ENCODE measurements at places on chromosomes 12 and 14.

GRCh38 chr12:117816-118345 is 51.3 kb downstream of the IQSEC3 start:
- no peak for DNase-seq
- H3K36me3 ChIP-seq, result no peaks in the 10 kb centered on the region
- H3K27ac ChIP-seq, result no peak overlapping the region
- H3K4me3 ChIP-seq, result no peak overlapping the region
- no peaks in the 10 kb centered on the region for H3K4me1 ChIP-seq

DNA sequence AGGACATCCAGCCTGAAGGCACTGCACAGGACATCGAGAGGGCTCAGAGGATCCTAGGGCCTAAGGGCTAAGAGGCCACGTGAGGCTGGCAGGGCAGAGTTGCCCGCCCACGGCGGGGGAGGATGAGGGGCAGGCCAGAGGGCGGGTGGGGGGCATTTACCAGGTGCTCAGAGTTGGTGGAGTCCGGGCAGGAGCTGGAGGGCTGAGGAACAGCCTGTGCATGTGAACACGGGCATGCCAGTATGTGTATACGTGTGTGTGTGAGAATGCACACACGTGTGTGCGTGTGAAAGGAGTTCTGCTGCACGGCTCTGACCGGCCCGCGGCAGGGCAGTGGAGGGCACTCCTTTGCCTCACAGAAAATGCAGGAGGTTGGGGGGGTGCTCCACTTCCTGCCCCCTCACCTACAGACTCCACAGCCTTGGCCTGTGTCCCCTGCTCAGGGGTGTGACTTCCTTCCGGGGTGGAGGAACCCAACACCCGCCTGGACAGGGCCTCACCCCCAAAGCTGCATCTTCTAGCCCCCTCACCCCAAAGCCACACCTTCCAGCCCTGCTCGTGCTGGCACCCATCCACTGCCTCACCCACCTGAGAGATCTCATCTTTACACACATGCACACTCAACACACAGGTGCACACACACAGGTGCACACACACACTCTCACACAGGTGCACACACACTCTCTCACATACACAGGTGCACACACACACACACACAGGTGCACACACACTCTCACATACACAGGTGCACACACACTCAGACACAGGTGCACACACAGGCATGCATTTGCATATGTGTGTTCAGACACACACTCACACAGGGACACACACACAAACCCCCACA is 11.8 kb upstream of the GPR132 start:
- no peaks in the 10 kb centered on the region for H3K36me3 ChIP-seq
- H3K4me3 ChIP-seq, result no peak overlapping the region
- H3K4me1 ChIP-seq, result no peaks in the 10 kb centered on the region
- H3K27ac ChIP-seq, result no peak overlapping the region
- no peak for DNase-seq
- H3K27me3 ChIP-seq, result peaks cover 36% of the 10 kb centered on the region

DNA sequence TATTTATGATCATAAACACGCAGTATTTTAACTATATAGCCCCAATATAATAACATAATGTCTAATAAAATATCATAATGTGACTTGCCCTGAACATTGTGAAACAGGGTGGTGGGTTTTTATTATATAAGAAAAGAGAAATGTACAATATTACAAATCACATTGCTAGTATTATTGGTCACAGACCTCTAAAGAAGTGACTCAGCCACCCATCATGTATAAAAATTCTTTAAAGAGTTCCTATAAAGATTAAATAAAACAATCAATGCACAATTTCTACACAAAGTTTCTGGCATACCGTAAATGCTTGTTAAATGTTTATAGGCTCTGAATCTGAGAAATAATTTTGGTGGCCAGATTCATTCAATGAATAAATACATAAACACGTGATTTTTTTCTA is 28.9 kb downstream of the ABCC9 start:
- no peaks in the 10 kb centered on the region for H3K36me3 ChIP-seq
- no peaks in the 10 kb centered on the region for H3K4me1 ChIP-seq
- H3K27me3 ChIP-seq, result no peaks in the 10 kb centered on the region
- no peak overlapping the region for H3K4me3 ChIP-seq
- DNase-seq, result no peak
- H3K27ac ChIP-seq, result no peak overlapping the region

DNA sequence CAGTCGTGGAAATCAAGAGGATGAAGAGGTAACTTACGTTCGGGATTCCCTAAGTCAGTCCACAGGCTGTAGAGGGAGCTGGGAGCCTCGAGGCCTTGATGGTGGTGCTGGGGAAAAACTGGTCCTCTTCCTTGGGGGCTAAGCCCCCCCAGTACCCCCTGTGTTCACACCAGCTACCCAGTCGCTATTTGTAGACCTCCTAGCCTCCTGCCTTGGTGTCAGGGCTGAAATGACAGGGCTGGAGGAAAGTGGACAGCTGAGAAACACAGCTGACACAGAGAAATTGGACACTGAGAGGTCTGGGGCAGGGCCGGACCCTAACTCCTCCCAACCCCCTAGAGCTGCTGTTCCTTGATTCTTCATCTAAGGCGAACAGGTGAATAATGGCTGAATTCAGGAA is at the start of gene STAC3:
TSS of gene STAC3 (minus strand) at position 232 of the 400 bp plus-strand sequence. CDS start 1,551 bp downstream, outside the sequence.
- no peak for DNase-seq
- no peaks in the 10 kb centered on the region for H3K4me1 ChIP-seq
- no peak within 1 kb of the TSS for H3K4me3 ChIP-seq
- no peak within 1 kb of the TSS for H3K27ac ChIP-seq

DNA sequence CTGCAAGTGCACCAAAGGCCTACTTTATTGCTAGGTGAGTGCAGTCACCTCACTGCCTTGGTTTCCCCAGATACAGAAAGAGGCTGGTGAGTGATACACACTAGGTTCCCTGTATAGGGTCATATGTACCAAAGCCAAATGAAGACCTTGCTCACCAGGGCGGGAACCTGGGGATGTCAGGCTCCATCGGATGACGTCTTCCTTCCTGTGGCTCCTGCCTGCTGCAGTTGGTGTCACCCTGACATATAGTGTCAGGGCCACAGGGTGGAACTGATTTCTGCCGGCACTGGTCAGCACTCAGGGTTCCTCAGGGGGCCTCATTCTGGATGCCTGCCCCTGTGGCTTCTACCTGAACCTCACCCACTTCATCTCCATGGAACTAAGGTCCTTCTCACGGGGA is 43.1 kb downstream of the PLEKHG3 start:
- no peak overlapping the region for H3K4me3 ChIP-seq
- no peaks in the 10 kb centered on the region for H3K27me3 ChIP-seq
- no peak for DNase-seq
- peaks cover 5% of the 10 kb centered on the region for H3K36me3 ChIP-seq

- no peak overlapping the region for H3K4me3 ChIP-seq
- H3K27ac ChIP-seq, result no peak overlapping the region
Observed at GRCh38 chr12:120283318-120283717, 8.4 kb downstream of the RNU4-2 start.

- H3K27ac ChIP-seq, result no peak overlapping the region
- no peak for DNase-seq
Observed at GRCh38 chr12:69389831-69390230, 30.3 kb downstream of the YEATS4 start.

DNA sequence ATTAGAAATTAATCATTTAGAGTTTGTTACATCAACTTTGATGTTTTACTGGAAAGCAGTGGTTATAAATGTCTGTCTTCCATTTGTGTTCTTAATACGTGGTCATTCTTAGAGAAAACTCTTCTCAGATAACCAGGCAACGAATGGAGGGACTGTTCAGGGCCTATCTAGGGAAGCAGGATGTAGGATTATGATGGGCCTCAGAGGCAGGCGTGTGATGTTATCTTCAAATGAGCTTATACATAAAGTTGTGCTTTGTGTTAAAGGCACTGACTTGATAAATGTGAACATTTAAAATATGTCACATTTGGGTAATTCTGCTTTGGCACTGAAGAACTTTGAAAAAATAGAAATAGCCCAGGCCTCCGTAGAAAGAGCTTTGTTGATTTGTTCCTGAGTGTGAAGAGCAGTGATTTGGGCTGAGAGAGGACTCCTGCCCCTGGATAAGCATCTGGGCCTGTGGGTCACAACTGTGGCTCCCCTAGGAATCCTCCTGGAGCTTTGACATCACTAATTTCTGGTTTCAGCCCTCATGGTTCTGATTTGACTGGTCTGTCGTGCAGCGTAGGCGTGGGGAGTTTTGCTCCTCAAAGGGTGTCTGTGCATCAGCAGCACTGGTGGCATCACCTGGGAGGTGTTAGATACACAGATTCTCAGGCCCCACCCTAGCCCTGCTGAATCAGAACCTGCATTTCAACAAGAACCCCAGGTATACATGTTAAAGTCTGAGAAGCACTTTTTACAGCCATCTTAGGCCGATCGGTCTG is 55.4 kb downstream of the SAMD4A start:
- H3K36me3 ChIP-seq, result no peaks in the 10 kb centered on the region
- H3K27me3 ChIP-seq, result no peaks in the 10 kb centered on the region
